Fibroblast of the aortic adventitia (primary cell): ENCODE measurements at places on chromosomes 12 and 14. TPM values are rescaled to one million over a fixed set of nuclear protein-coding genes. Genes with fewer than 3 reads are reported as not detected.

The TTC6 gene
- total RNA-seq: 0.16 and 0.36 TPM in 2 replicates

The SLC38A4 gene
- total RNA-seq: 1.6 and 4.6 TPM in 2 replicates

The ETFBKMT gene
- total RNA-seq: 4.9 and 6.2 TPM in 2 replicates

The NGB gene
- total RNA-seq: not detected in 2 replicates

The GPD1 gene
- total RNA-seq: 0.36 TPM in 1 of 2 replicates, not detected in the other

The WNT5B gene
- total RNA-seq: 3.1 and 16.6 TPM in 2 replicates

The TPH2 gene
- total RNA-seq: not detected in 2 replicates

The EPYC gene
- total RNA-seq: not detected in 2 replicates

The PTGES3 gene
- total RNA-seq: 51.7 and 129 TPM in 2 replicates
